GM10248 (cell line): ENCODE measurements at places on chromosomes 3 and 15.
A peak's percentile ranks its signal among the peaks of the same experiment; 100 is the strongest.

DNA sequence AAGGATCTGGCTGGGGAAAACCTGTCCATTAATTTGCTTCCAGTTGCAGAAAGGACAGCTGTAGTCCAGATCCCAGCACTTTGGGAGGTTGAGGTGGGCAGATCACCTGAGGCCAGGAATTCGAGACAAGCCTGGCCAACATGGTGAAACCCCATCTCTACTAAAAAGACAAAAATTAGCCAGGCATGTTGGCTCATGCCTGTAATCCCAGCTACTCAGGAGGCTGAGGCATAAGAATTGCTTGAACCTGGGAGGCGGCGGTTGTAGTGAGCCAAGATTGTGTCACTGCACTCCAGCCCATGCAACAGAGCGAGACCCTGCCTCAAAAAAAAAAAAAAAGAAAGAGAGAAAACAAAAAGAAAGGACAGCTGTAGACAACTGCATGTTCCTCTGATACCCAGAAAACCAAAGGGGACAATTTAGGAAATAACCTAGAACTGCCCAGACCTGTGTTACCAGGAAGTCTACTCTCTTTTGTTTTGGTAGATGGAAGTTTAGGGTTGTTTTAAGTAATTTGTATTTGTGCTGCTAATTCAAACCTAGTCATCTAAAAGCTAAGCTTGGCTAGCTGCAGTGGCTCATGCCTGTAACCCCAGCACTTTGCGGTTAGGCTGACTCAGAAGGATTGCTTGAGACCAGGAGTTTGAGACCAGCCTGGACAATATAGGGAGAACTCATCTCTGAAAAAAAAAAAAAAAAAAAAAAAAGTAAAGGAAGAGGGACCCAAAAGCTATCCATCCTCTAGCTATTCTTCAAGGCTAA, 22.7 kb downstream of the EXD1 start:
- no peak for DNase-seq

- DNase-seq, result peak; percentile 48
Measured at GRCh38 chr3:12395349-12396012, 88.8 kb upstream of the TSEN2 start.

DNA sequence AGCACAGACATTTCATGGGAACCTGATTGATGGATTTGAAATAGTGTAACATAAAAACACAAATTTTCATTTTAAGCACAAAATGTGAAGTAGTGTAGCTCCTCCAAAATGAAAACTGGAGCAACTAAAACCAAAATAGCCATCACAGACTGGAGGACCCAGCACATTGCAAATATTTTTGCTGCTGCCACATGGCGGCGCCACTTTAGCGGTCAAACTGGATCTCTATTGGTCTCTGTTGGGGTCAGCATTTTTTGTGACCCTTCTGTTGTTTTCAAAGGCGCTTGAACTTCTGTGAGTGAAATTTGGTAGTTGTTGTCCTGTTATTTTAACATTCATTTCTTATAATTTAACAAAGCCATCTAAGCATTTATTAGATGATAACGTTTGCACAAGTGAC, 259.9 kb downstream of the IL20RB start:
- no peak for DNase-seq

DNA sequence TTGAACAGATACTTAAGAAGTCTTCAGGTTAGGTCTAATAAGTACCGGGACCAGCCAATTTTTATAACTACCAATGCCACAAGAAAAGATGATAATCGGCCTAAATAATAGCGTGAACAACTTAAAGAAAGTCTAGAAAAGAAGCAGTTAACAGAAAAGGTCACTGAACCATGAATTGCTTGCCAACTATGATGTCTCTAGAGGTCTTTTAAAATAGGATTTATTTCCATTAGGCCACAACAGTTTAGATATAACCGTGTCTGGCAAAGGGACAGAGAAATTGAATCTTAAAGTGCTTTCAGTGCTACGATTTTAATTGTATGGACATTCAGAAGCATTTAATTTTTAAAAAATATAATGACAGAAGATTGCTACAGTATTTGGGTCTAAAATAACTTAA, 1070.4 kb downstream of the ROBO1 start:
- no peak for DNase-seq

GRCh38 chr3:124263168-124263567, 271.2 kb upstream of the ROPN1 start:
- DNase-seq, result no peak
